ENCODE measurements at places on chromosomes 1 and 21.
A peak's percentile ranks its signal among the peaks of the same experiment; 100 is the strongest.

DNA sequence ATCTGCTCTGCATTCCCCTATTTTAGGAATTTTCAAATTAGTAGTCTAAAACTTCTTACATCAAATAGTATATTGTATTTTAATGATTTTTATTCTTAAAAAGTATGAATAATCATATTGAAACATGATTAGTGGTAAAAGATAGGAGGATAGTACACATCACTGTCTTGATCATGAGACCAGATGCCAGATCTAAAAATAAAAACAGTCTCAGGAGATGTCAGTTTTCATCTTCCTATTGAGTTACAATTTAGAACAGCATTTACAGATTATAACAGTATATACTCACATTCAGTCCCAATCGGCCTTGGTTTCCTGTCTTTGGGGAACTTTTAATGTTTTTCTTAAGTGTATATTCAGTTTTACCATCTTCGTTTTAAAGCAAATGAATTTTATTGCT, 95.9 kb downstream of the USP25 start:
- no peak for DNase-seq

DNA sequence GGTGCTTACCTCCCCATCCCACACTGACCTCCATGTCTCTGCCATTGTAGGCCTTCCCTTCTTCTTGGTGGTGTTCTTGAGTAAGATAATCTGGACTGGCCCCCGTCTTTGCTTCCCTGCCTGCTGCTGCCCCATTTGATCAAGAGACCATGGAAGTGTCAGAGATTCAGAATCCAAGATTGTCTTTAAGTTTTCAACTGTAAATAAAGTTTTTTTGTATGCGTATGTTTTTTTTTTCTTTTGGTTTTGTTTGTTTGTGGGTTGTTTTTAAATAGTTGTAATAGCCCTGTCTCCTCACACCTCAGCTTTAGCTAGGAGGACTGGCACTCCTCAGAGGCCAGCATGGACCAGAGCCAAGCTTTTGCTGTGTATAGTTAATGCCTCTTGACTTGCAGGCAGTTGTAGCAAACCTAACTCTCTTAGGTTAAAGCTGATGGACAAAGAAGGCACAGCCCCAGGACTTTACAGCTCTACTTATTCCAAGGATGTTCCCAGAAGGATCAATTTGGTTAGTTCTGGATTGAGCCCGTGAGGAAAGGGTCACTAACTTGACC, 5.6 kb upstream of the YBX1 start:
- no peak for DNase-seq

DNA sequence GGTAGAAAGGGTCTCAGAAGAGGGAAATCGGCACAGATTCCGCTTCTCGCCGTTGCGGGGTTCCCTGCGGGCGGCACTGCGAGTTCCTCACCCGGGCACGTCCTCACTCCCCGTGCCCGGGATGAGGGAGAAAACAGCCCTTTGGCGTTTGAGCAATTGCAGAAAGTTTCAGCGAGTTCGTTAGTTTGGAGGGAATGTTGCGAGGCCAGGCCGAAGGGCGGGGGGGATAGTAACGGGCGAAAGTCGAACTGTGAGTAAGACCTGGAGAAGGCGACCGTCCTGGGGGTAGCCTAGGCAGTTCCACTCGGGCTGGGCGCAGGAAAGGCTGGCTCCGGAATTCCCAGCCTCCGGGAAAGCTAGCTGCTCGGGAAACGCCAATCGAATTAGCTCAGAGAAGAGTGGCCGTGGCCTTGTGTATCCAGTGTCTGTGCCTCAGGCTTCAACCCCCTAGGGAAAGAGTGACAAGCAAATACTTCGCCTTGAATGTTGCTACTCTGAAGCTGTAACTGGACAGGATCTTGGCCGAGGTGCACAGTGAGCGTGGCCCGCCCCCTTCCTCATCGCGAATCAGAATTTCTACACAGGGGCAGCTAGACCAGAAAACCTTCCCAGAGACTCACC, 787 bp downstream of the PTGFR start:
- DNase-seq: no peak

GRCh38 chr1:248703674-248704073, 1.1 kb upstream of the OR14I1 start:
- no peak for DNase-seq

DNA sequence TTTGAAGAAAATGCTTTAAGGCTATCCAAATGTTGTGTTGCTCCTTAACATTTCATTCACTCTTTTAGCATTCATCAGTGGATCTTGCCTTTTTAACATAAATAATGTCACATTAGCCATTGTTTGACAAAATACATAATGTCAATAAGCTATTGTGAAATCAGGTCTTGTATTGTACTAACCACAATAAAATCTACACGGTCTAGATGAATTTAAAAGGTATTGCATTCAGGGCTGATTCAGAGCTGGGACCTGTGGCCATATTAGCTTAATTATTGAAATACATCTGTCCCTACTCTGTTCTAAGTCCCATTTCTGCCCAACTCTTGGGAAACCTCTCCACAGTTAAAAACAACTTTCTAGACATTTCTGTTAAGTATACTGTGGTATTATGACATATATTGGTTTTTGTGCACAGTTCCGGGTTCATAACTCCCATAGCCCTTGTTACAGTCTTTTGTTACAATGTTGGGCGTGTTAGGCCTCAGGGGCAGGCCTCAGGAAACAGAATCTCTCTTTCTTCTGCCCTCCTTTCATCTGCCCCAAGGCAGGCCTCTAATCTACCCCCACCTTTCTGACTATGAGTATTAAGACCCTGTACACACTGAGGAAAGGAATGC, 44.7 kb upstream of the CITED4 start:
- DNase-seq: no peak

GRCh38 chr1:193451606-193452005, 265.2 kb upstream of the B3GALT2 start:
- DNase-seq: no peak

DNA sequence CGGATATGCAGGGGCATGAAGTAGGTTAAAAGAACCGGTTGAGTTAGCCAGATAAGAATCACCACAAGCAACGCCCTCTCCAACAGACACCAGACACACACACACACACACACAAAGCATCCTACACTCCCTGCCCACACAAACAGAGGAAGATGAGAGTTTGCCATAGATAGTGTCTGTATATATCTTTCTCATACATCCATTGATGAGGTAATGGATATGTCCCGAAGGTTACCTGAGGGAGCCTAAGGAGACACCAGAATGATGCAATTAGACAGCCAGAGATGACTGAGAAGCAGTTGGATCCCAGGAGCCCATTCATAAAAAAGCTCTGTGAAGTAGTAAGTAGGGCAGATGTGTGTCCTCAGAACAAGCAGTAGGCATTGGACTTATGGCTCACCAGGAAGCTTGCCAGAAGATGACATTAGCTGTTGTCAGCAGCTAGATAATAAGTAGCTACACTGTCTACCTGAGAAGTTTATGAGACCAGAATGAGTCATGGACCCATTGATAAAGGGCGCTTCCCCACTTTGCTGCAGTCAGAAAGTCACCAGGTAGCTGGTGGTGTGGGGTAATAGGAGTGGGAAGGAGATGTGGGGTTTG, 247.0 kb downstream of the KCNT2 start:
- DNase-seq: no peak

DNA sequence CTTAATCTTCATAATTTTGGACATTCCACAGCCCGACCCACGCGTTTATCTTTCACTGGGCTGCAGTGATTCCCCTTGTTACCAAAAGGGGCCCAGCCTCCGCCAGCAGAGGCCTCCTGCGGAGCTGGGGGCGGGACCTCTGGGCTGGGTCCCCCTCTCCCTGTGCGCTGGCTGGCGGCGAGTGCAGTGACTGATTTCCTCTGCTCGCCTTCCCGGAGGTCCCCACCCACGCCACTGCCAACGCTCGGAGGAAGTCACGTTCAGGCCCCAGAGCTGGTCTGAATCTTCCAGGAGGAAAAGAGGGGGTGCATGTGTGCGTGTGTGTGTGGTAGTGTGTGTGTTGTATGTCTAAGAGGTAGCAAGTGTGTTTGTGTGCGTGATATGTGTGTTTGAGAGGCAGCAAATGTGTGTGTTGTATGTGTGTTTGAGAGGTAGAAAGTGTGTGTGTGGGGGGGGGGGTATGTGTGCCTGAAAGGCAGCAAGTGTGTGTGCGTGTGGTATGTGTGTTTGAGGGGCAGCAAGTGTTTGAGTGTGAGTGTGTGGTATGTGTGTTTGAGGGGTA, 35.0 kb upstream of the JAK1 start:
- peak; percentile 56 for DNase-seq

DNA sequence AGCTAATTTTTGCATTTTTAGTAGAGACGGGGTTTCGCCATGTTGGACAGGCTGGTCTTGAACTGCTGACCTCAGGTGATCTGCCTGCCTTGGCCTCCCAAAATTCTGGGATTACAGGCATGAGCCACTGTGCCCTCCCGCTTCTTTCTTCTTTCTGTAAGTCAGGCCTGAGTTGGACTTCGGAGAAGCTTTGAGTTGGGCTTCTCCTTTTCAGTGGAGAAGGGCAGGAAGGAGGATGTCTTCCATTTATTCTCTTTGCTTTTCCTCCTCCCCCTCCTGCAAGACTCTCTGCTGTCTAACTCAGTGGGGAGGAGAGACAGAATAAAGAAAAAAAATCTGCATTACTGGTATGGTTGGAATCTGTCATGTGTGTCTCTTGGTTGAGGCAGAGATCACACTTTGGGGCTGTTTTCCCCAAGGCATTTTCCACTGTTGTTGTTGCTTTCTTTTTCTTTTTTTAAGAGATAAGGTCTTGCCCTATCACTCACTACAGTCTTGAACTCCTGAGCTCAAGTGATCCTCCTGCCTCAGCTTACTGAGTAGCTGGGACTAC, 13.2 kb upstream of the DEGS1 start:
- no peak for DNase-seq

GRCh38 chr1:224182057-224182865, 779 bp upstream of the DEGS1 start:
- DNase-seq: peak; percentile 26

GRCh38 chr1:165954940-165955339, 127.5 kb downstream of the UCK2 start:
- DNase-seq: no peak

- DNase-seq: no peak
These were observed 16.9 kb downstream of the RPTN start for GRCh38 chr1:152141971-152142584.

GRCh38 chr1:206589206-206589605, 23.1 kb downstream of the EIF2D start:
- no peak for DNase-seq

- DNase-seq: no peak
These were observed 11.2 kb upstream of the TXNIP start for GRCh38 chr1:146007489-146008133.

DNA sequence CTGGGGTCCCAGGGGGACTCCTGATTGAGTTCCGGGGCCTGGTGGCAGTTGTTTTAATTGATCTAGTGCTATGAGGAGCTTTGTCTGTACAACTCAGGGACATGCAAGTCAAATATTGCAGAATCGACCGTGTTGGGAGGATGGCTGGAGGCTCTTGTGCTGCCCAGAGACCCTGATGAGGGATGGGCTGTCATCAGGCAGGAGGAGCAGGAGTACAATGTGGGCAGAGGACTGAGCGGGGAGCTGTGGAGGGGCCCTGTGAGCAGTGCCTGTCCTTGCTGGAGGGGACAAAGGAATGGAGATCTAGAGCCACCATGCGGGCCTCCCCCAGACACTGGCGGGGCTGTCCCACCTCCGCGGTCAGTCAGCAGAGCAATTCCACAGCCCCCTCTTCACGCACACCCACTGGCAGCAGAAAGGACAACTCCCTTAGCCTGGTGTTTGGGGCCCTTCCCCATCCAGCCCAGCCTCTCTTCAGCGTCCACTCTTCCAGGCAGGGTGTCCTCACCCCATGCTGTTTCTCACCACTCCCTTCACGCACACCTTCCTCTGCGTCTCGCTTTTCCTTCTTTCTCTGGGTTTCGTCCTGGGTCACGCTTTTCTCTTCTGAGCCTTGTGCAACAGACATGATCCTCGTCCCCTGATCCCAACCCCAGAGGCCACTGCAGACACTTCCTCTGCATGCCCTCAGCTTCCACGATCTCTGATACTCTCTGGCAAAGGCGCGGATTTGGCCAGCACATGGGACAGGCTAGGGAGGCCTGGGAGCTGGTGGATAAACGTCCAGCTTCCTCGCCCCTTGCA, 122.6 kb downstream of the GRIK3 start:
- DNase-seq: no peak

DNA sequence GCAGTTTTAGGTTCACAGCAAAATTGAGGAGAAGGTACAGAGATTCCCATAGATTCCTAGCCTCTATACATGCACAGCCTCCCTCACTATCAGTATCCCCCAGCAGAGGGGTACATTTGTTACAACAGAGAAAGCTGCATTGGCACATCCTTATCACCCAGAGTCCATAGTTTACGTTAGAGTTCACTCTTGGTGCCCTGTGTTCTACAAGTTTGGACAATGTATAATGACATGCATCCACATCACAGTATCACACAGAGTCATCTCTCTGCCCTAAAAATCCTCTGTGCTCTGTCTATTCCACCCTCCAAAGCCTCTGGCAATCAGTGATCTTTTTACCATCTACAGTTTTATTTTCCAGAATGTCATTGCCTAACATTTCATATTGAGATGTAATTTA, 22.3 kb upstream of the RGS16 start:
- DNase-seq: no peak

DNA sequence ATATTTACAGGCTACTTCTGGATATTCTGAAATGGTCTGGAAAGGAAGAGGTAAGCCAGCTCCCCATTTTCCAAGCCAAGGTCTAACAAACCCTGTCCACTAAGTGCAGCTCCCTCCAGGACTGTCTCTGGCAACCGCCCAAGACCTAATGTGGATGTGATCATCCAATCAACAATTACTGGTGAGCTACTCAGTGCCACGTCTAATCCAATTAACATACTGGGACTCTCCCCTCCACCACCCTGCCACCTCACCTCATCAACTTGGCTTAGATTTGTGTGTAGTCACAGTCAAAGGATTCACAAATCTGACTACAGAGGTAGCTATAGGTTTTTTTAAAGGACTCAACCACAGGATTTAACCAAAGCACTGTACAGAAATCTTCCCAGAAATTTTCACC, 25.4 kb upstream of the S100A7 start:
- DNase-seq: no peak

Measured in stimulated activated CD4-positive, alpha-beta T cell treated with anti-CD3 and anti-CD28 coated beads, Interleukin-12 subunit alpha, Interleukin-12 subunit beta, amount 100 ng/mL, for 24 hours (primary cell).